Activated CD4-positive, alpha-beta T cell treated with anti-CD3 and anti-CD28 coated beads for 1 hour (primary cell): ENCODE measurements at places on chromosomes 12 and 14.

DNA sequence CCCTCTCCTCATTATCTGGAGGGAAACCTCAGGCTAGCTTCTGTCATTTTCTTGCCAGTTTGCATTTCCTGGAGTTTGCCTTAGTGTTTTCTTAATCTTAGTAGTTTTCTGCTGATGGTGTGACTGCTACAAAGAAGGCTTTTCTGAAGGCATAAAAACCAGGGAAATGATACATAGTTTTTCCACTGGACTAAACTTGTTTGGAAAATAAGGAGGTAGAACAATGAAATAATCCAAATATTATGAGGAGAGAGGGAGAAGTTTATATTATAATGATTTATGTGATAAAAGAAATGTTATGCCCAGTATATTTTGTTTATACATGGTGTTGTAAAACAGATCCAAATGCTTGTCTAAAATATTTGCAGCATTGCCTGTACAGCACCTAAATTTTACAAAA, 22.2 kb downstream of the DAAM1 start:
- no peak for DNase-seq

DNA sequence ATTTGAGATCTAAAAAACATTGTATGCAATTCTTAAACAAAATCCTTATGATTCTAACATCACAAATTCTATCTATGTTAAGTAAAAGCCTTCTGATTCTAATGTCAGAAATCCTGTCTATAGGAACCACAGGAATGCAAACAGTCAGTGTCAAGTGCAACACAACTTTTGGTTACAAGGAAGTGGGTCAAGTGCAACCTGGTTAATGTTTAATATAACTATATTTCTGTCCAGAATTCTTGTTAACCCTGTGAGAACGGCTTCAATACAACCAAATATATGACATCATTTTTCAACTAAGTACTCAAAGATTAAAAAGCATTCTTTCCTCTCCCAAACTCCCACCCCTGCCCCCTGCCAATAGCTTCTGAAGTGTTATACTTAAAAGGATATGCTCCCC, 107.9 kb upstream of the PLEKHA5 start:
- no peak for DNase-seq

DNA sequence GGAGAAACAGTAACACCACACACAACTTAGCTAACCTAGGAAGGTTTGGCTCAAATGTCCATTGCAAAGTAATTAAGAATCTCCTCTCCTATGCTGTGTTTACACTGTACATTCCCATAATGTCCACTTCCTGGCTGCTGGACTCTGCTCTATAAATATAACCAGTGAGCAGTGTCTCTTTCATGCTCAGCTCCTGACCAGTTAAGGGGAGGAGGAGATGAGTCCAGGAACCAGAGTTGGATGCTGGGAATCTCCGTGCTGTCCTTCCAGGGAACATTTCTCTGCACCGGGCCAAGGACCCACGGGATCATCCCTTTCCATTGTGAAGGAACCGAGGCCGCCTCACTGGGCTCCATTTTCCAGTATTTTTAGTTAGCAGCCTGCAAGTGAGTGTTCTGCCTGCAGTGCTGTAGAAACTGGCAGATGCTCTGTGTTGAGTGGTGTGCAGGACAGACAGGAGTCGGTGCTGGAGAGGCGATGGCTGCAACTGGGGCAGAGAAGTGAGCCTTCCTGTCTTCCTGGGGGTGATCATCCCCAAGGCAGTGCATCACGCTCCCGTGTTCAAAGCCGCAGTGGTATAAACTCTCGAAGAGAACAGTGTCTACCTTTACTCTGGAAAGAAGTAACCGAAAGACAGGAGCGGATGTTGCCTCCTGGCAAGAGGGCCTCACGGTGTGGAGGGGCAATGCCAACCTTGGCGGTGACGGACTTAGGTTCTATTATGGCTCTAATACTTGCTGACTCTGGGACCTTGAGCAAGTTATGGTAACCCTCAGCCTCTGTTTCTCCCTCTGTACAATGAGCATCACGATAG, 195.5 kb downstream of the CACNA1C start:
- DNase-seq = no peak

DNA sequence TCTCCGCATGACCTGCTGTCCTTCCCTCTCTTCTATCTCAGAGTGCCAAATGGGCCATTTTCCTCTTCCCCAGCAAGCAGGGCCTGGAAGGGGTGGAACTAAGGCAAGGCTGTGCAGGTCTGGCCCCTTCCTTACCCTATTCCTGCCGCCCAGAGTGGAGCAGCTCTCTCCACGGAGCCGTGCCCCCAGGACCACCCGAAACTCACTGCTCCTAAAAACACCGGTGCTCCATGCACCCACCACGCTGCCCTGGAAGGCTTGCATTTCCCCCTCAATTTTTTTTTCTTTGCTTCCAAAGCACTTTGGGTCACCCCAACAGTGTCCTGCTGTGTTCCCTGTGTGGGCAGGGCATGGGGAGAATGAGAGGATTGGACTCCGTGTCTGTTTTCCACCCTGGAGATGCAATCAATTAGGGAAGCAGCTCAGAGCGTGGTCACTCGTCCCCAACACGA, 48.5 kb upstream of the MEG3 start:
- DNase-seq = no peak

- DNase-seq = no peak
Observed at GRCh38 chr14:30045720-30046119, 118.1 kb upstream of the PRKD1 start.

DNA sequence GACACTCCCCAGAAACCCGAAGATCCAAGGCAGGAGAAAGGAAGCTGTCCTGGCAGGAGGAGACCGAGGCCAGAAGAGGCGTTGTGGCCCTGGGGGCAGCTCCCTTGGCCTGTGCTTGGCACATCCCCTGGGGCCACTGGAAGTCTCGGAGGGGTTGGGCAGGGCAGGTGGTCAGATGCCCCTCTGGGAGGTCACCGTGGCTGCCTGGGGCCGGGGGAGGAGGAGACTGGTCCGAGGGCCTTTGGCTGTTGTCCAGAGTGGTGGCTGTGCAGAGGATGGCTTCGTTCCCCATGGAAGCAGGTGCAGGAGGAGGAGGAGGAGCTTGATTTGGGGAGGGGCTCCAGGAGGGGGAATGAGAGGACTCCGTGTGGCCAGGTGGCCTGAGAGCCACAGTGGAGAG, 3.3 kb upstream of the NUDT14 start:
- DNase-seq = no peak

DNA sequence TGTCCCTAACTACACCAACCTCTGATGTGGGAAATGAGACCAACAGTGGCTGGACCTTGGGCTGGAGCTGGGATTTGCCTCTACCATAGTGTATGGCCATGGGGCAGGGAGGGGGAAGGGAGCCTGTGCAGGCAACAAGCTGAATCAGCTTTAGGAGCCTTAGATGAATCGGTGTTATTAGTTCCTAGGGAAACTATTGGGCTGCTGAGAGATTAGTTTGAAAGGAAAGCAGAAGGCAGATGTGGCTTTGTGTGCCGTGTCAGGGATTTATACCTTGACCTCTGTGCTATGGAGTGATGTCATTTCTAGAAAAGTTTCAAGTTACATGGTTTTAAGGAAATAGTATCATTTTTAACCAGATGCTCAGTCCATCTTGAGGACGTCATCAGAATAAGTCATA, 19.5 kb upstream of the GAS2L3 start:
- no peak for DNase-seq

DNA sequence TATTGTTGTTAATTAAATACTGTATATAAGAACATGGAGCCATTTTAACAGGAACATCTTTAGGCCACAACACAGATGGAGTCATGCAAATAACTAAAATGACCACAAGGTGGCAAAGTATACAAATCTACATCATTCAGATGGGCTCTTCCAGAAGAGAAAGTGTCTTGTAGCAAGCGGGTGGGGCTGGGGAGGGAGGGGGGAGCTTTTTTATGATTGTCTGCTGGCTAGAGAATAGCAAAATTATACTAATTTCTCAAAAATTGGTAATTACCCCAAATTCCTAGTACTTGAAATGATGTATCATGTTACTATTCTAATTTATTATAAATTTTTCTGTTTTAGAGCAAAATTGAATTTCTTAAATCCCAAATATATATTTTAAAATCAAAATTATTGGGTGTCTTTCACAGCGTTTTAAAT, 378.7 kb downstream of the PRKD1 start:
- no peak for DNase-seq

- no peak for DNase-seq
Observed at GRCh38 chr12:23354800-23355199, 594.7 kb downstream of the SOX5 start.

- DNase-seq = no peak
Observed at GRCh38 chr12:98591209-98591608, 2.3 kb upstream of the SLC25A3 start.

- no peak for DNase-seq
Observed at GRCh38 chr12:116183741-116184141, 93.8 kb downstream of the MED13L start.

DNA sequence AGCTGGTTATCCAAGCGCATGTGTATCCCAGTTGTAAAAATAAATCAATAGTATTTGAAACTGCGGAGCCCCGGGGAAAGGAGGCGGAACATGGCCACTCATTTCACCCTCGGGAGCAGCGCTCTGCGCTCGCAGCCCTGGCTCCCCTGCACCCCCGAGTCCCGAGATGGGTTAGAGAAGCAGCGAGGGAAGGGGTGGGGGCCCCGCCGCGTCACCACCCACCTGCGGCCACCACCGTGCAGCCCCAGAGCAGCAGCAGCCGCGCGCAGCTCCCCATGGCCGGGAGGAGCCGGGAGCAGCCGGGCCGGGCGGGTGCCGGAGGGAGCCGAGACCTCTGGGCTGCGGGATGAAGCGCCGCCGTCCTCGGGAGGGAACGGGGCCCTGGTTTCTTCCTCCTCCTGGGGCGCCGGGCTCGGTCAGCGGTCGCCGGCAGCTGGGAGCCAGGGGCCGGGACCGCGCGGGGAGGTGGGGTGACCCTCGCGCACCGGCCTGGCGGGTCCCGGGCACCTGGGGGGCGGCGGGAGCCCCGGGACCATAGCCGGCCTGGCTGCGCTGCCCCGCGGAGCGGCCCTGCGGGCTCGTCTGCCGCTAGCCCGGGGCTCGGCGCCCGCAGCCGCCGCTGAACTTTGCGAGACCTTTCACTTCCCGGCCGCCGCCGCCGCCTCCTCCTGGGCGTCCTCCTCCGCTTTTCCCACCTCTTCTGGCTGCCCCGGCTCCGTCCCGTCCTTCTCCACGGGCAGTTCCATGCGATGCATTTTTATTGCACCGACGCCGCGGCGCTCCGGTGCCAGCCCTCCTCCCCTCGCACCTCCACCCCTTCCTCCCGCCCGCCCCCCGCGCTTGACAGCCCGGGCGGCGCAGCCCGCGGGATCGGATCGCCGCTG, at the start of gene NTN4:
Gene NTN4 (minus strand): TSS at position 732 of the 884 bp plus-strand sequence. CDS start 455 bp downstream, at position 277.
- DNase-seq = no peak

DNA sequence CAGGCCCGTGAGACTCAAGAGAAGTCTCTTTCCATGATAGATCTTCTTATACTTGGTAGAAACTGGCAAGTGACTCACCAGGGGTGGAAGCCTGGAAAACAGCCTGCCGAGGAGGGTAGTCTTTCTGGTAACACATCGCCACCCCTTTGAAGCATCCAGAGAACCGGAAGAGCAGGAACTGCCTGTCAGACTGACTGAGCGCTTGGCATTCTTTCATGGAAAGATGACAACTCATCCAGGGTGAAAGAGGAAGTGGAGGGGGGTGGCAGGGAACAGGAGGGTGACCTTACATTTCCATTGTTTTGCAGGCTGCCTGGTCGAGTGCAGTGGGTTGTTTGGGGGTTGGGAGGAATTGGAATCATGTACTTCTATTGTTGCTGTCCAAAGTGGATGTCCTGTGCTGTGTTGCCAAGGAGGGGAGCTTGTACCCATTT, 34.5 kb downstream of the PRKCH start:
- DNase-seq = peak; percentile 44

GRCh38 chr14:71947947-71948500, 15.8 kb downstream of the RGS6 start:
- DNase-seq = no peak

DNA sequence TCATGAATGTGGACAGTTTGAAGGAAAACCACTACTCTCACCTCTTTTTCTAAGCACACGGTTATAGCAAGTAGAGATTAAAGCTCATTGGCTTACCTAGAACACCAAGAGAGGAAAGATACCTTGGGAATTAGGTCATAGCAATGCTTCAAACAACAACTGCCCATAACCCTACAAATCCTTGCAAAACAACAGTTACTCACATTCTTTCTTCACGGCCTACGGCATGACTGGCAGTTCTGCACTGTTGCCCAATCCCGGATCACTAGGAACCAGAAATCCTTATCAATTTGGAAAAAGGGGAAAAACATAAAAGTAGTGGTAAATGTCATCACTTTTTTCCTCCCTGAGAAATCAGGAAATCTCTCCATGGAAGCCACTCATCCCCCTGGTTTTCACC, 9.6 kb upstream of the ISM2 start:
- no peak for DNase-seq

- DNase-seq = no peak
Observed at GRCh38 chr12:68673788-68674187, 13.0 kb upstream of the NUP107 start.

DNA sequence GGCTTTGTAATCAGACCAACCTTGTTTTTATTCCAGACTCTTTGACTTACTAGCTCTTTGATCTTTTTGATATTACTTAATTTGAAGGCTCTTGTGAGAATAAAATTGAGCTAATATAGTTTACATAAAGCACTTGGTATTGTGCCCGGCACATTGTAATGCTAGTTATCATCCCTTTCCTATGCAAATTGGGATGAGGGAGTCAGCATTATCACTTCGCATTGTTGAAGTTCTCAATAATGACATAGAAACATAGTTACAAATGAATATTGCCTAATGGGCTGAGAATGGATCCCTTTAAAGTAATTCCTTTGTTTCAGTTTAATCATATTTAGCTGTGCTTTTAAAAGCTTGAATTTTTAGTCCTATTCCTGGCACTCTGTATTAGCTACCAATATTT, 36.6 kb downstream of the SUPT16H start:
- DNase-seq = no peak

DNA sequence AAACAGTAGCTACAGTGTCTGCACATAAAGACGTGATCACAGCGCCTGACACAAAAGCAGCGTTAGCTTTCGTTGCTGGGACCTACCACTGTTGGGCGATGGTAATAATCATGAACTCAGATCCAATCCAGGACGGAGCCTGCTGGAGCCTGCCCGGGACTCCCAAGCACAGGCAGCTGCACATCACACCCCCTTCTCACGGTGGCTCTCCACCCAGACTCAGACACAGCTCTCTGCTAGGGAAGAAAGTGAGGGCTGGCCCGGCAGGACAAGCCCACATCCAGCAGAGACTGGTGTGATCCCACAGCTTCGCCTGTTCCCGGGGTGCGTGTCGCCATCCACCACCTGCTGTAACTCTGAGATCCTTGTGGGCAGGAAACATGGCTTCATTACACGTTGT, 49.9 kb upstream of the FOXN3 start:
- no peak for DNase-seq

DNA sequence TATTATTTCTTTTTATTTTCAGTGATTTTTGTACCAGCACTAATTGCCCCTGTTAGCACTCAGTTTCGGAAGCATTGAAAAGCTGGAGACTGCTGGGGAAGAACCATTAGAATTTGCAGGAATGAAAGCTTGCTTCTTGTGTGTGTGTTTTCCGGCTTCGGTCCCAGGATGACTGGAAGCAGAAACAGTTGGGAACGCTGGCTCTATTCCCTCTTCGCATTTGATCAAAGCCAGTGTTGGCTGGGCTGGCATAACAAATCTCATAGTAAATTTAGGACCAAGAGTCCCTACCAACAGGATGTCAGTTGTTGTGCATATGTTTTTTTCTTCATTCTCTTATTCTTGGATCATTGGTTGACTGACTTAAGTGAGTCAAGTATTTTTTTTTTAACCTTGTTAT, 53.6 kb upstream of the TRAF3 start:
- DNase-seq = no peak
